ENCODE measurements at places on chromosomes 3 and 15.

DNA sequence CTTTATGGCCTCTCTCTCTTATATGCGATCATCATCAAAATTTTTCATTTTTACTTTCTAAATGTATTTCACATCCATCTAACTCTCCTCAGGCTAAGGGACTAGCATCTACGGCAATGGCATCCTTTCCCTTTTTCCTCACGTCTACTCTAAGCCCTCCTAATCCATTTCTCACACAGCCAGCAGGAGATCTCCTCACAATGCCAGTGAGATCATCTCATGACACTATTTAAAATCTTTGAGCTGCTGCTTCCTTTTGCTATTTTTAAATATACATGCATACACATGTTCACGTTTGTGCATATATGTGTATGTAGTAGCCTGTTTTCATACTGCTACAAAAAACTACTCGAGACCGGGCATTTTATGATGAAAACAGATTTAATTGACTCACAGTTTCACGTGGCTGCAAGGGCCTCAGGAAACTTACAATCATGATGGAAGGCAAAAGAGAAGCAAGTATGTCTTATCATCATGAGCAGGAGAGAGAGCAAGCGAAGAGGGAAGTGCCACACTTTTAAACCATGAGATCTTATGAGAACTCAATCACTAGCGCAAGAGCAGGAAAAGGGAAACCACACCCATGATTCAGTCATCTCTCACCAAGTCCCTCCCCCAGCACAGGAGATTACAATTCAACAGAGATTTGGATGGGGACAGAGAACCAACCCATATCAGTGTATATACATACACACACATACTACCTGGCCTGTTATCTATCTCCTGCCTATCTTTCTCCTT is 599.2 kb upstream of the ROBO1 start:
- DNase-seq = no peak

DNA sequence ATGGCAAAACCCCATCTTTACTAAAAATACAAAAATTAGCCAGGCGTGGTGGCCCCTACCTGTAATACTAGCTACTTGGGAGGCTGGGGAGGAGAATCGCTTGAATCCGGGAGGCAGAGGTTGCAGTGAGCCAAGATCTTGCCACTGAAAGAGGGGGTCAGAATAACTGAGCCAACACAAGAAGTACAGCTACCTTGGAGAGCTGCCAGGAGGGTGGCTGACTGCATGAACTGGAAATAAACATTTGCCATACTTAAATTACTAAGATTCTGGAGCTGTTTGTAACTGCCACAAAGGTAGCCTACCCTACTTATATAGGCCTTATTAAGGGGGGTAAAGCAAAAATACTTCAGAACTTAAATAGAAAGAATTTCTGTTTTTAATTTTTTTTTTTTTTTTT is 15.4 kb upstream of the PIK3CB start:
- no peak for DNase-seq

DNA sequence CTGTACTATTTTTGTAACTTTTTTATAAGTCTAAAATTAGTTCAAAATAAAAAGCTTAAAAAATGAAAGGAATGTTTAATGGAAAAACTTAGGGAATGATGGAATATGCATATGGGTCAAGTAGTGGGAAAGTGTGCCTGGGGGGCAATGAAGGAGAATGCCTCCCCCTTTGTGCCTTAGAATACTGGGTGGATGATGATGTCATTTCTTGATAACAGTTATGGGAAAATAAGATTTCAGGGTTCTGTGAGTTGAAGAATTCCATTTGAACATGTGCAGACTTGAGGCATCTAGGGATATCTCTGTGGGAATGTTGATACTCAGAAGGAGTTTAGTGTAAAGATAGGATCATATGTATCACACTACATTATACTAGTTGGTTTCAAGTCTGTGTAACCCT is 13.8 kb downstream of the WDR93 start:
- DNase-seq = no peak

DNA sequence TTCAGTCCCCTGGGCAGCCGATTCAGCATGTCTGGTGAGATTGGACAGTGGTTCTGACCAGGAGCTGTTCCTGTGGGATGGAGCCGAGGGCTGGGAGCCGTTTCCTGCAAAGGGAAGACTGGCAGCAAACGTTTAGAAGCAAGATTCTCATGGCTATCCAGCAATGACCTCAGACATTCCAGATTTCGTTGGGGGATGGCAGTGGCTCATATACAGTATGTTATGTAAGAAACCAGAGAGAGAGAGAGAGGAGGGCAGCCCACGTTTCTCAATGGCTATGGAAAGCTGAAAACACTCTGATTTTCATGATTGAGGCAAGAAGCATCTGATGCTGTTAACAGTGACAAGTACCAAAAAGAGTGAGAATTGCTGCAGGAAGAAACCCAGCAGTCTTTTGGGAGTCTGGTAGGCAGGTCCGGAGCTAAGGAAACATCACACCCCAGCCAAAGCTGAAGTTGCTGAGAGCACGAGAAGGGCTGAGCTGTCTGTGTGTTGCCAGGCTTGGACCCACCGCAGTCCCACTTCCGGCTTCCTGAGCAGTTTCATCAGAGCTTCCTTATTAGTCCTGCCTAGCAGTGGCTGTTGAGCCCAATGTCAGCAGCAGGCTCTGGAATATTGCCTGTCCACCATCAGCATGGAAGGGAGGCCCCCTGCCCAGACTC is 25.6 kb upstream of the VPS8 start:
- DNase-seq = no peak

- DNase-seq = no peak
Observed at GRCh38 chr15:38874464-38874863, 309.9 kb upstream of the RASGRP1 start.

GRCh38 chr3:52769786-52770455 is 819 bp downstream of the NEK4 start:
- DNase-seq = no peak

- DNase-seq = peak; percentile 54
Observed at GRCh38 chr15:77753281-77753873, 120.7 kb upstream of the LINGO1 start.

DNA sequence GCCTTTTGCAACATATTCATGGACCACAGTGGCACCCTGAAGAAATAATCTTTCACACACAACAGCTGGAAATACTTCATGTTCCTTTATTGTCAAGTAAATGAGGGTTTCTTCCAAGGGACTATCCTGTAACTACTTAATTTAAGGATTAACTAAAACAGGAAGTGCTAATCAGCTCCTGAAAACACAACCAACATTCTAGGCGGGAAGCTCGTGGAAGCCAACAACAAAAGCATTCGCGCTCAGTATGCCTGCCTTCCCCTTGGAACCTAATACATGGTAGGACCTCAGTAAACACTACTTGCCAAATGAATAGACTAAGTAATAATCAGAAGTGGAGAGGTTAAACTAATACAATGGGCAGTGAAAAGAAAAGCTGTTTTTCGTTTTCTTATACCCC is 300.9 kb downstream of the RORA start:
- no peak for DNase-seq

- no peak for DNase-seq
Observed at GRCh38 chr3:103134023-103134724, 699.4 kb downstream of the ZPLD1 start.

DNA sequence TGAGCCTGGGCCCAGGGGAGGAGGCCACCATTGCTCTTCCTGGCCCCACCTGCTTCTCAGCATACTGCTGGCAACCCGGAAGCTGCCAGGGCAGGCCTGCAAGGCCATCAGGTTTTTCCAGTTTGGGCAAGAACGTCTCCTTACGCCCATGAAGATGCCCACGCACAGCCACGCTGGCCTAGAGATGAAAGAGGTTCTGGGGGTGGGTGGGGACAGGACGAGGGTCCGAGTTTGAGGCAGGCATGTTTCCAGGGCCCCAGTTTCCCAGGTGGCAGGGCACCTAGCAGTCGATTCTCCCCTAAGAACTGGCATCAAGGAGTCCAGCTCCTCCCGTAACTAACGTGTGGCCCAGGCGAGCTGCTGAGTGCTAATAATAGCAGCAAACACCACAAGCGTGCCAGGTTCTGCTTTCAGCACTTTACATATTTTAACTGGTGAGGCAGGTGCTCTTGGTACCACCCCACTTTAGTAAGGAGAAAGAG is 45.8 kb downstream of the ZNF710 start:
- DNase-seq = no peak

- no peak for DNase-seq
Observed at GRCh38 chr15:69757186-69757585, 304.6 kb downstream of the RPLP1 start.

DNA sequence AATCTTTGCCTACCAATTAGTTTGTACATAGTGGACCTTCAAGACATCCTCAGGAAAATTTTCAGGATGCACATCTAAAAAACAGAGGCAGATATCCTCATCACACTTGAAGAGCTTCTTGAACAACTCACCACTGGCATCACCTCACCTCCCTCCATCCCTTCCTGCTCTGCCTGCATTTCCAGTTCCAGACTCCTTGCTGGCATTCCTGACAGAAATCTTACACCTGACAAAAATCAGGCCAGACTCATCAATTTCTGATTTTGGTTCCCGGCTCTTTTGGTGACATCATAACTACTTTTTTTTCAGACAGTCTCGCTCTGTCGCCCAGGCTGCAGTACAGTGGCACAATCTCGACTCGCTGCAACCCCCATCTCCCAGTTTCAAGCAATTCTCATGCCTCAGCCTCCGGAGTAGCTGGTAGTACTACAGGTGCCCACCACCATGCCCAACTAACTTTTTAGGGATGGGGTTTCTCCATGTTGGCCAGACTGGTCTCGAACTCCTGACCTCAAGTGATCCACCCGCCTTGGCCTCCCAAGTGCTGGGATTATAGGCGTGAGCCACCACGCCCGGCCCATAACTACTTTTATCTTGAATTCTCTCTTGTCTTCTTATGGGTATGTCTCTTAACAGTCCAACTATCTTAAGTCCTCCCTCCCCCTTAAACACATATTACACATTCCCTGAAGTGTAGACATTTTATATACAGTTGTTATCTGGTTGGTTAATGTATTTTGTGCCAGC is 216.6 kb upstream of the IL12A start:
- no peak for DNase-seq

DNA sequence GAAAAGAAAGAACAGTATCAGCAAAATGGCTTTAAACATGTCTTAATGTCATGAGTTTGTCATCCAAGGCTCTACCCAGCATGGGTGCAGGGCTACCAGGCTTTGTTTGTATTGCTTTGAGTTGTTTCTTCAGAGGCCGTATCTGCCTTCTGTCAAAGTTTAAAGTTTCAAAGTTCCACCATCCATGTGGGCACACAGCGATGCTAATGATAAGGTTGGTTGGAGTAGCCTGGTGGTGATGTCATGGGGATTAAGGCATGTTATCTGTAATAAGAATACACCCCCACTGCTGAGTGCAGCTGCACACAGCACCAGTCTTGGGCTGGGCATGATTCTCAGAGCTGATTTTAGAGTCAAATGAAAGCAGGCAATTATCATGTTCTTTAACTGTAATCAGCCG is 72.0 kb upstream of the LRTM1 start:
- DNase-seq = no peak

DNA sequence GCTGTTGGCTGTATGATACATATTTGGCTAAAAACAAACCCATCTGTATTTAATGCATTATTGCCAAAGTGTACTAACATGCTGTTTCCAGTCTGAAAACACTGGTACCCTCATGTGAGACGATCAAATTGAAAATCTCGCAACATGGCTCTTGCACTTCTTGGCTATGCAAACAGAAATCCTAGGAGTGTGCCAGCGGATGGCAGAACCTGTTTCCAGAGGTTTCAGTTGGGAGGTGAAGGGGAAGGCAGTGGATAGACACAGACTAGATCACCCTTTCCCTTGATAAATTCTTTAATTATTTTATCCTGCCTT is 350.3 kb downstream of the TUSC7 start:
- DNase-seq = no peak

GRCh38 chr3:138196023-138196422 is 8.9 kb downstream of the ARMC8 start:
- no peak for DNase-seq

DNA sequence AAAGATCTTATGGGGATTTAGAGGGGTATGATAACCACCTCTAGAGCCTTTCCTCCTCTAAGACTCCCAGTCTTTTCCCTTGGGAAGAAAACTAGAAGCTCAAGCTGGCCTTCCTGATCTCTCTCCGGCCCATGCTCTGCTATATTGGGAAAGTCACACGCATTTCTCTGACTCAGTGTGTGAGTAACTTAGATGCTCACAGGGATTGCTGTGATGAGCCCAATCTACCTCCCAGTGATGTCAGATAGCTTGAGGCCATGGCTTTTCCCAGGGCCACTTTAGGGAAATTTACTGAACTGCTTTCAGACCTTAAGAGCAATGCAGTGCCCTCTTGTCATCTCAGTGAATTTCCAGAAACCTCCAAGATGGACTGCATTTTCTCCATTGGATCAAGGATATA is 8.6 kb upstream of the ST8SIA2 start:
- DNase-seq = no peak

DNA sequence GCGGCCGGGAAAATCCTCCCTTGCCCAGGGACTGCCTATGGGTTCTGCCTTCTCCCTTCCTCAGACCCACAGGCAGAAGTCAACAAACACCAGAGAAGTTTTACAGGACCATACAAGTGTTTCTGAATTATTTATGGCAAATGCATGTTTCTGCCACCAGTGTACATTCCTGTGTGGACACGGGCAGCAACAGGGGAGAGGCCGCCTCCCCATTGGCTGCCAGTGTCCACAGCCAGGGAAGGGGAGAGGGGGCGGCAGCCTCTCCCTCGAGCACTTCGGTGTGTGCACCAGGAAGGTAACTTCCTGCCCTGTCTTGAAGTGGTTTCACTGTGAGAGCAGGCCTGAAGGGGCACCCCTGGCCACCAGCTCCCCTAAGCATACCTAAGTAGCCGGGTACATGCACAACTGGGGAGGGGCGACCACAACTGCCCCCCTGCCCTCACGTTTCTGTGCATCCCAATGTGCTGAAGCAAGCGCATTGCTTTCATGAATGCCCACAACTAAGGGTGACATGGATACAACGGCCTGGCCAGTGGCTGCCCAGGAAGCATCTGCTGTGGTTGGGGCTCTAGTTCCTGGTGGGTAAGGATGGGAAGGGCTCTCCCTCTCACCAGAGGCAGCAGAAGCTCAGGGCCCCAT is 14.8 kb upstream of the SHISA5 start:
- no peak for DNase-seq

GRCh38 chr15:59347915-59348314 is 24.8 kb downstream of the MYO1E start:
- DNase-seq = no peak

GRCh38 chr15:87743562-87743961 is 513.0 kb downstream of the NTRK3 start:
- no peak for DNase-seq

DNA sequence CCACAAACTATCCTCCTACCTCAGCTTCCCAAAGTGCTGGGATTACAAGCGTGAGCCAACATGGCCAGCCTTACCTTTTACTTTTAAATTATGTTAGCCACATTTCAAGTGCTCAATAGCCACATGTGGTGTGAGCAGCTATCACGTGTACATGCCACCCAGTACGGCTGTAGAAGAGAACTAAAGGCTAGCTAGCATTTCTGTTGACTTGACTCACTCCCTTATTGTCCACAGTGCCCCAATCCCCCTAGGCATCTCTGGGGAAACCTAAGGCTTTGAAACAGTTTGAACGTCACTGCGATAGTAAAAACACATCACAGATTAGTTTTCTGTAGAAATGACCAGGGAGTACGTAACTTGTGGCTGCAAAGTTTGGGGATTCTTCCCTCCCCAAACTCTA is 12.0 kb downstream of the C15orf40 start:
- DNase-seq = no peak
